ENCODE measurements at places on chromosomes 13 and 19.

DNA sequence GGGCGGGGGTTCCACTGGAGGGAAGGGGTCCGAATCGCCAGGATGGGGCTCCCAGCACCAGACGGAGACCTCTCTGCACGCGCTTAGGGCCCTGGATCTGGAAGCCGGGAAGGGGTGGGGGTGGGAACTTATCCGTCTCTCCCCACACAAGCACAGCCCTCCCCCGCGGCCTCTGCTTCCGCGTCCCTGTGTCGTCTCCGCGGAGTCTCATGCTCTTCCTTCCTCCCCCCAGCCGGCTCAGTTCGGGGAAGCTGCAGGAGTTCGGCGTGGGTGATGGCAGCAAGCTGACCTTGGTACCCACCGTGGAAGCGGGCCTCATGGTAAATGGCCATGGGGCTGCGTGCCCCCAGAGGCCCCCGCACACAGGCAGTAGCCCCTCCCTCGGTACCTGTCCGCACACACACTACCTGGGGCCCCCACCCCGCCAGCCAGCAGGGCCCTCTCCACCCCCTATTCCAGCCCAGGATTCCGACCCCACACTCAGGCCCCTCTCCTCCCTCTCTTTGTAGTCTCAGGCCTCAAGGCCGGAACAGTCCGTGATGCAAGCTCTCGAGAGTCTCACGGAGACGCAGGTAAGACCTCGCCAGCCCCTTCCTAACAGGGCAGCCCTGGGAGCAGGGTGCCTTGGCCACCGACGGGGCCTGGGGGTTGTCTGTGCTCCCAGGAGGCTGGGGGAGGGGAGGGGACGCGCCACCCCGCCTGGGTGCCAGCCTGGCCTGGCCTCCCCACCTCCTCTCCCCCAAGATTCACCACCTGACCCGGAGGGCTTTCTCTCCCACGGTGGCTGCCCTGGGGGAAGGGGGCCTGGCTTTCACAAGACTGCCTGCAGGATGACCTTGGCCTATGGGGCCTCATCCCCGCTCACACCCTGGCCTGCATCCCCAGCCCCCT is 3.2 kb downstream of the MIDN start:
- no peak for DNase-seq

GRCh38 chr13:108902405-108903155 is 273.2 kb downstream of the MYO16 start:
- DNase-seq = no peak

DNA sequence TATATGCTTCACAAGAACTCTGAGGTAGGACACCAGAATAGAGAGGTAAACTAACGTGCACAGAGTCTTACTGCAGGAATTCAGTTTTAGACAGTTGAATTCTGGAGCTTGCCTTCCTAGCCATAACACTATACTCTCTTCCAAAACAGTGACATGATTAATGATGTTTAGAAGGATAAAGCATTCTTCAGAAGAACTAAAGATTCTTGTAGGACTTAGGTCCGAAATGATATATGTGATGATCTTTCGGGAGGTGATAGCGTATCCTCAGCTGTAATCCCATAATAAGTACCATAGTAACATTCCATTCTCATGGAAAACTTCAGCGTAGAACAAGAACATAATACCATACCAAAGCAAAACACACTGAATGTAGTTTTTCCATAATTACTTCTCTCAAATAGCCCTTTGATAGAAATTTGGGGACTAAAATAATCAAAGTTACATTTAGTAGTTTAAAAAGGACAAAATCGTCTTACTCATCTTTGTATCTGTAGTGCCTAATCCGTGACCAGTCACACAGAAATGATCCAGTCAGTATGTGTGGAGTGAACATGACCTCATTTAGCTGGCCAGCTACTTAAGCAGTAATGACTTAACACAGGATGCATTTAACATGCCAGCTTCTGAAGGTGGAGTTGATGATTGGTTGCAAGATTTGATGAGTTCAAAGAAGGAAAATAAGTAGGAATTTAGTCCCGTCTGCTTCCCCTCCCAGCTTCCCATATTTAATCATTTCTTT is 38.4 kb downstream of the PIBF1 start:
- DNase-seq = no peak

DNA sequence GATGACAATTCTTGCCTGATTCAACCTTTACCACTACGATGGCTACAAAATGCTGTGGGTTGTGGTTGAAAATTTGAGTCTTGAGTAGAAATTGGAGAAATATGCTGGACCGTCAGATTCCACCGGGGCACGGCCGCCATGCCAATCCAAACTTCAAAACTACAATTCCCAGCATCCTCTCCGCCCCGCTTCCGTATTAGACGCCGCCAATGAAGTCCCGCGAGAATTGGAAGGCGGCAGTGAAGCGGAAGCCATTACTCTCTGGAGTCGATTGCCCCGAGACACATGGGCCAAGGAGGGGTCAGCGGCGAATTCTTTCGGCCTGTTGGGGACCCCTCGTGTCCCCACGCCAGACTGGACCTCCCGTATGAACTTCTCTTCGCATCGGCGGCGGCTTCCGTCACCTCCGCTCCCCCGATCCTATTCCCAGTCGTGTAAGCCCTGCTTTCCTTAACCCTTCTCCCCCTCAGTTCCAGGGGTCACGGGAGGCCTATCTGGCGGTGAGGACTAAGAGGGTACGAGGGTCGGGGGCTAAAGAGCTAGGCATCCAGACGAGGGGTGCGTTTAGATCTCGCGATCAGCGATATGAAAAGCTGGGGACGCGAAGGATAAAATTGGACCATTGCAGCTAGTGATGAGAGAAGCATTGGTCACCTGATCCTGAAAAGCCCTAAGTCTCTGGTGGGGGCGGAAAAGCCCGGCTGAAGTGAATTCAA is at the start of gene ZNF317:
Gene ZNF317 (plus strand): TSS at position 239 of the 716 bp plus-strand sequence. CDS start 15,620 bp downstream, outside the sequence.
- peak; percentile 75 for DNase-seq

DNA sequence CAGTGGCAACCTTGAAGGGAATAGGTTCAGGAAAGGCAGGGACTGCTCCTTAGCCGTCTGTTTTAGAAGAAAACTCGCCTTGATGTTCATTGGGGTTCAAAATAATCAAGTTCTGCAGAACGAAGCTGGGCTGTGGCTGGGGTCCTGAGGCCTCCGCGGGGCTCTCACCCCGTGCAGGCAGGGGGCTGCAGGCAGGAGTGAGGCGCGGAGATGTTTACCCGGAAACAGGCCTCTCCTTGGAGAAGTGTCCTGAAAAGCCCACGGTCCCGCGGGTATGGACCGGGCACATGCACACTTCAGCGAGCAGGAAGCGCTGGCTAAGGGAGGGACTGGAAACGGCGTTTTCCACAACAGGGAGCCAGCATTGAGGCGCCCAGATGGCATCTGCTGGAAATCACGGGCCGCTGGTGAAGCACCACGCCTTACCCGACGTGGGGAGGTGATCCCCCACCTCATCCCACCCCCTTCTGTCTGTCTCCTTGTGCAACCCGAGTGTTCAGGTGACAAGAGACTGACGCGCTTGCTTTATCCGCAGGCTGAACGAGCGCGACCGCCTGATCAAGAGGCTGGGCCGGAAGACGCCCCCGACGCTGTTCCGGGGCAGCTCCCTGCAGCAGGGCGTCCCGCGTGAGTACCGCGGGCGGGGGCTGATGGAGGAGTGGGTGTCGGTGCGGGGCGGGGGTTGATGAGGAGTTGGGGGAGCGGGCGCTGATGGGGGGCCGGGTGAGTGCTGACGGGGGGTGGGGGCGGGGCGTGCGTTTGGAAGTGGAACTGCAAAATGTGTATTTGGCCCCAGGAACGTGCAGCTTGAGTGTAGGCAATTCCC is 39.6 kb downstream of the SHISA2 start:
- DNase-seq = no peak

DNA sequence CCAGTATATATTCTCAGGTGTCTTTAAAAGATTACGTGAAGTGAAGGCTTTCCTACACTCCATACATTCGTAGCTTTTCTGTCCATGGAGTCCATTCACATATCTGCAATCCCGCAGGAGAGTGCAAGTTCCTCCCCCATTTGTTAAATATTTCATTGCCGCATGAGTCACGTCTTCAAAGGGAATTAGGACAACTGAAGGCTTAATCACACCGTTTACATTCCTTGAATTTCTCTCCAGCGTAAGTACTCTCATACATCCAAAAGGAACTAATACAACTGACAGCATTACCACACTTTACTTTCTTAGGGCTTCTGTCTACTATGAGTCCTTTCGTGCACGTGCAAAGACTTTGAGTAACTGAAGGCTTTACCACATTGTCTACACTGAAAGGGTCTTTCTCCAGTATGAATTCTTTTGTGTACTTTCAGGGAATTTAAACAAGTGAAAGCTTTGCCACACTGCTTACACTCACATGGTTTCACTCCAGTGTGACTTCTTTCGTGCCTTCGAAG is 29.0 kb upstream of the ZNF564 start:
- DNase-seq = no peak

DNA sequence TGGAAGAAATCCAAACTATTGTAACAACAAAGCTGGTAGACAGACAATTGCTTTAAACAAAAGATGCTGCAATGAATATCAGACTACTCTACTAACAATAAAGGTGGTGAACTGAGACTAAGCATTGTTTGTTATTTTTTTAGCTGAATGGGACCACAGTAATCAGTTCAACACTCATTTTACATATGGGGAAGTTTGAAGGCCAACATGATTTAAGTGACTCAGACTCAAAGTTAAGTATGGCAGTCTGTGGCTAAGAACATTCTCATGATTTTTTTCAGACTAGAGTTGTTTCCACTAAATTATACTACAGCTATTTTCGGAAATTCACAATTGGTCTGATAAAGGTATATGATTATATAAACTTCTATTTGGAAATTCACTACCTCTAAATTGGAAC is 10.4 kb downstream of the EXOSC8 start:
- no peak for DNase-seq

DNA sequence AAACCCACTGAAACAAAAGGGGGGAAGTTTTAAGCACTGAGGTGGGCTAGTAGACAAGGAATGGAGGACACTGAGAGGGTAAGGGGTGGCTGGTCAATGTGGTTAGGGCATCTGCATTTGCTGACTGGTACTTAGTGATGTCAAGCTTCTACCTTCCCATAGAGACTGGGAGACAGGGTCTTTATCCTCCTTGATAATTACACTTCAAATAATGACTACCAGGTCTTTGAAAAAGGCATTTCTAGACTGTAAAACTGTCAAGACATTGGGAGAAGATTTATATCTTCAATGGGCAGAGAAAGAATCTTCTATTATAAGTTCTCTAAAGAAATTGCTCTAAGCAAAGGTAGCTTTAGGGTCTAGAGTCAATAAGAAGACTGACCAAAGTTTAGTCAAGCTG is 1490.8 kb upstream of the PCDH20 start:
- no peak for DNase-seq

DNA sequence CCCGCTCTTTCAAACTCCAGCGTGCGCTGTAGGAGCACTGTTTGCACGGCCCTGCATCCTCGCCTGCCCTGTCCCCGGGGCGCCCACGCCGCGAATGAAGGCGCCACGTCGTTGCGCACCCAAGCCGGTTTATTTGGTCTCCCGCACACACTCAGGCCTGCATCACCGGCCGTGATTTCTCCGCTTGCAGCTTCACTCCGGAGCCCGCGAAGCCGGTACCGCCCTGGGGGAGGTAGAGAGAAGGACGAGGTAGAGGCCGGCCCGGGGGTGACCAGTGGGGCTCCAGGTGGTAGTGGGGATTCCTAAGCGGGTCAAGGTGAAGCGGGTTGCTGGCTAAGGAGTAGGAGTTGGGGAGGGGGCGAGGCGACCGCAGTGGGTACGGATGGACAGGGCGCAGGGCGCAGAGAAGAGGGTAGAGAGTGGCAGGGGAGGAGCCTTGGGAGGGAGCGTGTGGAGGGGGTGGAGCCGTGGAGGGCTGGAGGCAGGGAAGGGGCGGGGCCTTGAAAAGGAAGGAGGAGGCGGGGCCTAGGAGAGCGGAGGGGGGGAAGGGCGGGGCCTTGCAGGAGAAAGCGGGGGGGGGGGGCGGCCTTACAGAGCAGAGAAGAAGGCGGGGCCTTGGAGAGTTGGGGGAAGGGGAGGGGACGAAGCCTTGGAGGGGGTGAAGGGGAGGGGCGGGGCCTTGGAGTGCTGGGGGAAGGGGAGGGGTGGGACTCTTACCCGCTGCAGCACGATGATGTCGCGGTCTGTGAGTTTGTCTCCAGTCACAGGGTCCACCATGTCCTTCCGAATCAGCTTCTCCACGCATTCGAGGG is 24.6 kb downstream of the NOSIP start:
- no peak for DNase-seq

GRCh38 chr19:15426485-15427349 is 7.9 kb upstream of the AKAP8L start:
- DNase-seq = no peak

DNA sequence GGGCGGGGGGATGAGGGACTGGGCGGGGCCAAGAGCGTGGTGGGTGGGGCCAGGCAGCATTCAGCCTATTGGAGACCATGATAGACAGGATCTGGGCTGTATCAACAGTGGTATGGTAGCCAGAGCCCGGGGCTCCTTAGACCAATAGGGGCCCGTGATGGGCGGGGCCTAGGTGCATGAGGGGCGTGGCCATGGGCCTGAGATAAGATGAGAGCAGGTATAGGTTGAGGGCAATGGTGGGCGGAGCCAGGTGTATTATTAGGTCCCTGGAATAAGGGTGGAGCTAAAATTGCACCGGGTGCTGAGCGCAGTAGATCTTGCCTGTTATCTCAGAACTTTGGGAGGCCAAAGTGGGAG is 5.3 kb downstream of the ABCA7 start:
- DNase-seq = no peak

- no peak for DNase-seq
Observed at GRCh38 chr13:38365661-38366060, 16.0 kb downstream of the UFM1 start.

DNA sequence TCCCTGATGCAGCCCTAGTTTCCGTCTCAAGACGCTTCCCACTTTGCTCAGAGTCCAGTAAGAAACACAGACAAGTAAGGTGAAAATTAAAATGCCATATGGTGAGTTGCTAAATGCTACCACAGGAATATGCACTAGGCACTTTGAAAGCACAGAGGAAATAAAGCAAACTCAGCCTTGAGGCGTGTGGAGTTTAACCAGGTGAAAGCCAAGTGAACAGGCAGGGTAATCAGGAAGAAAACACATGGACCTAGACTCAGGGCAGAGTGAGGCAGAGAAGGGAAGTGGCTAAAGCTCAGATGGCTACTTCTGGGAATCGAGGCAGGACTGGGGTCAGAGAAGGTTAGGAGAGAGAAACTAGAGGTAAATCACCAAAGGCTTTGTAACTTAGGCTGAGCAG is 5.4 kb upstream of the UBL3 start:
- no peak for DNase-seq

All from GM18507 (cell line).